ENCODE measurements at places on chromosomes 3 and 15. TPM values are rescaled to one million over a fixed set of nuclear protein-coding genes. Genes with fewer than 3 reads are reported as not detected.

TBC1D5 gene
- 8.9 TPM for polyA plus RNA-seq

AGBL1 gene
- polyA plus RNA-seq, result not detected

ITIH1 gene
- polyA plus RNA-seq, result 0.30 TPM

COLQ gene
- 1.1 TPM for polyA plus RNA-seq

ETV5 gene
- 4.7 TPM for polyA plus RNA-seq

TGM5 gene
- 4.9 TPM for polyA plus RNA-seq

FAM107A gene
- polyA plus RNA-seq, result 60.3 TPM
